ENCODE measurements at places on chromosomes 12 and 14.

DNA sequence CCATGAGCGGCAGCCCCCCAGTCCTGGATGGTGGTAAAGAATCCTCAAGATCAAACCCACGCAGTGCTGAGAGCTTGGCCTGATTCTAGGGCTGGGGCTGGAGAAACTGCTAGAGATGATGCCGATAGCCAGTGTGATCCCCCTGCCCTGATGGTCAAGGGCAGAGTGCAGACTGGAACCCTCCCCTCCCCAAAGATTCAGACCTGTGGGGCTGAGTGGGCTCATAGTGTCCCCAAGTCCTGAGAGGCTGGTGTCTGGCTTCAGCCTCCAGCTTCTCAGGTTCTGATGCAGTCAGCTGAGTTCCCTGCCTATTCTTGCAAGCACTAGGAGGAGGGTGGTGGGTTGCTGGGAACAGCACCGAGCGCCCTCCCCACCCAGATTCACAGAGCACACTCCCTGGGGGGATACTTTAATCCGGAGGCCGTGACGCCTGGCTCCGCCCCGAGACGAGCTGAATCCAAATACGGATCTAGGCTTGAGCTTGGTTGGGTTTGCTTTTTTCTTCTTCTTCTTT is 11.9 kb downstream of the RHOF start:
- no peak for DNase-seq

DNA sequence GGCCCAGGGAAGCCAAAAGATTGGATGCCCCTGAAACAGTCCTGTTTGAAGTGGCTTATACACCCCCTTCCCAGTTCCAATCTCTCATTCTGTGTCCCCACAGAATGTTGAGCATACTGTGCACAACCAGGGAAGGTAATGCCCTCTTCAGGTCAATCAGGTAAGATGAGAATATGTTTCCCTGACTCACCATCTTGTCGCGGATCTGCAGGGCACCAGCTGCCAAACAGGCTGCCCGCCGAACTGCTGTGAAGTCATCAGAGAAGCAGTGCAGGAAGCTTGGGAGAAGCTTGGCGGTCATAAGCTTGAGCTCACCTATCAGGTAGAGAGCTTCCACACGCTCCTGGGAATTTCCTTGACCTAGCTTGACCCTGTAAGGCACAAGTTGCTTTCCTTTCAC is 9.6 kb downstream of the RIOX1 start:
- DNase-seq: no peak

- no peak for DNase-seq
These were observed 54.7 kb downstream of the FRS2 start for GRCh38 chr12:69524755-69525469.

GRCh38 chr12:113103756-113104450 is 31.7 kb downstream of the RASAL1 start:
- DNase-seq: no peak

- no peak for DNase-seq
These were observed 187.2 kb downstream of the TMTC2 start for GRCh38 chr12:82873951-82874350.

- peak; percentile 16 for DNase-seq
These were observed 53.9 kb upstream of the NUDT4 start for GRCh38 chr12:93323625-93324329.
